ENCODE measurements at places on chromosomes 6 and 20.

DNA sequence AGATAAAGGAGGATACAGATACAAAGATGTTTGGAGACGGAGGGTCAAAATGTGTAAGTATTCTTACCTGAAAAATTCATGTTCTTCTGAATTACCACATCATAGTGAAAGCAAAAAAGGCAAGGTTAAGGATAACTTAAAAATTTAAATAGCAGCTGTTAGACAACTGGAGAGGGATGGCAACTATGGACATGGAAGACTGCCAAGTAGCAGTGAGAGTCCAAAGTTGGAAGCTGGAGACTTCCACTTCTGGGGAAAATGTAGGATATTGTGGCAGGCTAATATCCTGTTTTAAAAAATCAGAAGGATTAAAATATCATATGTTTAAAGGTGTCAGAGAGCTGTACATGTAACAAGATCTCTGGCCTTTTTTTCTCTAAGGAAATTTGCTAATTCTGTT, 29.8 kb downstream of the SYCP2 start:
- DNase-seq = no peak

- no peak for DNase-seq
Observed at GRCh38 chr6:3740551-3741476, 10.7 kb downstream of the PXDC1 start.

DNA sequence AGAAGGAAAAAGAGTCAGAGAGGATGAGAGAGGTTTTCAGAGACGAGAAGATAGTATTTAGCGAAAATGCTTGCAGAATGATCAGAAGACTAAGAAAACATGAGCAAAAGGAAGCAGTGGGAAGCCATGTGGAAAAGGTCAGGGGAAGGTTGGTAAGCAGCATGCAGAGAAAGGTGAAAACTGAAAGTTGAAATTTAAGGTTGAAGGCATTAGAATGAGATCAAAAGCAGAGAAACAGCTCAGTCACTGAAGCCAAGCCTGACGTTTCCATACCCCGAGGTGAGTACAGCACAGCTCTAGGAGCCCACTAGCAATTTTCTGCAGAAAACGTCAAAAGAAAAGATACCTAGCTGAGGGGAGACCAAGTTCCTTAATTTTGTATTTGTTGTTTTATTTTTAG, 19.1 kb upstream of the TFB1M start:
- no peak for DNase-seq

DNA sequence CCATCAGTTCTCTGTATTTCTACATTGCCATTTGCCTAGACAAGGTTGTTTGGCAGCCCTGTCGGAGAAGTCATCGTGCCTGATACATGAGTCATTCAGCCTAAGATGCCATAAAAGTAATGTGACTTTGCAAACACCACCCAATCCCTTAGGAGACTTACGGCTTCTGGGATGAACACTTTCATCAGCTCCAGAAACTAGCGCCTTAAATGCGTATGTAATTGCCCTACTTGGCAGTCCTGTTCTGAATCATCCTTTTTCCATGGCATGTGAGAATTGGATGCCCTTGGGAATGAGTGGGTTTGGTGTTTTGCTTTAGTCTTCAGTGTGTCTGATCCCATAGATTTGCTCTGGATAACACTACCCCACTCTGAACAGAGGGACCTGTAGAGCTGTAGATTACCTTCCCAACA, 158.5 kb downstream of the SASH1 start:
- DNase-seq = no peak

DNA sequence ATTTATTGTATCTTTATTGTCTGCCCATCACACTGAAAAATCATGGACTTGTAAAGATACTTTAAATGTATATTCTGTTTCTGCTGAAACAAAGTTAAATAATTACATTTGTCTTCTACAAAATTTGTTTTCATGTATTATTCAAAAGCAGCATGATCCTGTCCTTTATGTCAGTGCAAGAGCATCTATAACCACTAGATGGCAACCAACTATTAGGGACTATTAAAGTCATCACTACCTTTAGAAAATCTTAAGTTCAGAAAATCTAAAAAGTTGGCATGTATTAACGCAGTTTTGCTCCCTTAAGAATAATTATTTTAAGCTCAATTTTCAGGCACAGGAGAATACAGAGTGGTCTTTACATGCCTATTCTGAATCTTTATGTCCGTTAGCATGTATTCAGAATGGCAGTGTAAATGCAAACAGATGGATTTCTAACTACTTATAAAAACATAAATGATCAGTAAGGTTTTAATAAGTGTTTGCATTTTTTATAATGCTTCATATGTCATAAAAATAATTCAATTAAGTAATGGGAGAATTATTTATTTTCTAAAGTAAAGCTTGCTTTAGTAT, 17.8 kb downstream of the TMEM30A start:
- DNase-seq = no peak

DNA sequence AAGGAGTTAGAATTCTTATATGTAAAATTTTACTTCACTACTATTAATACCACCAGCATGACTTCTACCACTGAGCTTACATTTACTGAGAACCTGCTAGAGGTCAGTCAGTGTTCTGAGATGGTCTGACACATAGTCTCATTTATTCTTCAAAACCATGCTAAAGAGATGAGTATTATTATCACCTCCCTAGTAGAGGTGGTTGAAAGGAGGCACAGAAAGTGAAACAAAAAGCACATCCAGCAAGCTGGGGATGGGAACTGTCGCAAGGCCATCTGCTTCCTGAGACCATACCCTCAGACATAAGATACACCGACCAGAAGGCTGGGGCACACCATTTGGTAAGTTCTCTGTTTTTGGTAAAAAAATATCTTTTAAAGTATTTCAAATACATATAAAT, 137.7 kb downstream of the INSM1 start:
- no peak for DNase-seq

DNA sequence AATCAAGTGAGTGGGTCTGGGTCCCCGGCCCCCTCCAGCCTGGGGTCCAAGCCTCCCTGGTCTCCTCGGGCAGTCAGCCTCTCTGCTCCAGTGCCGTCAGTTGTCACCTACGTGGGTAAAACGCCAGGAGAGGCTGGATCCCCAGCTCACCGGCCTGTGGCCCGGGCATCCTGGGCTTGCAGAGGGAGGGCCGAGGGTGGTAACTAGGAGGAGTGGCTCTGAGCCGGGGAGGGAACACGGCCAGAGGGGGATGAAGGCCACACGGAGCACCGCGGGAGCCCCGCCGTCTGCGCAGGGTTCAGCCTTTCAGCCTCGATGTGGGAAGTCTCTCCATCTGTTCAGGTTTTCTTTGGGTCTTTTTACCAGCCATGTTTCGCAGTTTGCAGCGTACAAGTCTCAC, 29.5 kb upstream of the BHLHE23 start:
- no peak for DNase-seq

GRCh38 chr6:158049055-158050028, 67.7 kb downstream of the SYNJ2 start:
- no peak for DNase-seq

DNA sequence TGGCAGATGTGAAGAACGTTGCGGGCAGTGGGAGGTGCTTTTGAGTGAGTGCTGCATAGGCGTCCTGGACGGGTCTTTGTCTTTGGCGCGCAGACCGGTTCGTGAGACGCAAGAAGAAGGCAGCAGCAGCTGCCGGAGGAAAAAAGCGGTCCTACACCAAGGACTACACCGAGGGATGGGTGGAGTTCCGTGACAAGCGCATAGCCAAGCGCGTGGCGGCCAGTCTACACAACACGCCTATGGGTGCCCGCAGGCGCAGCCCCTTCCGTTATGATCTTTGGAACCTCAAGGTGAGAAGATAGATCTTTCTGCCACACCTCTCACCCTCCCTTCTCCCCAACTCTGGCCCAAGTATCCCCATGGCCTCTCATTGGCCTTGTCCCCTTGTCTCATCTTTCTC, 1.1 kb downstream of the ABT1 start:
- no peak for DNase-seq

- DNase-seq = no peak
Observed at GRCh38 chr6:52423448-52423847, 3.3 kb downstream of the EFHC1 start.

GRCh38 chr6:47413752-47414422, 63.7 kb upstream of the CD2AP start:
- peak; percentile 51 for DNase-seq

All from ureter (tissue), 1 donor.